Aorta (tissue), 5 donors: ENCODE measurements at places on chromosomes 7 and 10. TPM values are rescaled to one million over a fixed set of nuclear protein-coding genes. Genes with fewer than 3 reads are reported as not detected.

GRCh38 chr10:15313843-15314242 lies 57.2 kb downstream of the FAM171A1 start:
- DNase-seq: no peak

- no peak for DNase-seq
Observed at GRCh38 chr10:126085806-126086205, 189.4 kb downstream of the FANK1 start.

DNA sequence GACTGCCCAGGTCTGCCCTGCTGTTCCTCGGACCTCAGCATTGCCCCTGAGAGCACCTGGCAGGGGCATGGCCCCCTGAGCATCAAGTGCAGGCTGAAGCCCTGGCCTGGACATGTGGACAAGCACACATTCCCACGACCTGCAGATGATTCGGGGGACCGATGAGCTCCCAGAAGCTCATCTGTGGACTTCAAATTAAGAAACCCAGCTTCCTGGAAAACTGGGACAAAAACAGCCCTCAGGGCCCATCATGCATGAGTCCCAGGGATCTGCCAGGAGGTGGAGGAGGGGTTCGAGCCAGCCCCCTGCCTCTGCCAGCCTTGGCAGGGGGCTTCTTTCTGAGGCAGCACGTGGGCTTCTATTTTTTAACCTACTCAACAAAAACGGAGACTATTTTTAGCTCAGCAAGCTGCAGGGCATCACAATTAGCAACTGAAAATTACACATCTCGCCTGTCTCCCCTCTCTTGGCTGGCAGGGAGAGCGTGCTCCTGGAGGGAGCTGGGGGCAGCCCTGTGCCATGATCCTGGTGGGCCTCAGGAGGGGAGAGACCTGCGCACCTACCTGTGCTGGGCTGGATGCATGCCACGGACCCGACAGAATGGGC lies 51.8 kb downstream of the RASGEF1A start:
- DNase-seq: peak; percentile 27

DNA sequence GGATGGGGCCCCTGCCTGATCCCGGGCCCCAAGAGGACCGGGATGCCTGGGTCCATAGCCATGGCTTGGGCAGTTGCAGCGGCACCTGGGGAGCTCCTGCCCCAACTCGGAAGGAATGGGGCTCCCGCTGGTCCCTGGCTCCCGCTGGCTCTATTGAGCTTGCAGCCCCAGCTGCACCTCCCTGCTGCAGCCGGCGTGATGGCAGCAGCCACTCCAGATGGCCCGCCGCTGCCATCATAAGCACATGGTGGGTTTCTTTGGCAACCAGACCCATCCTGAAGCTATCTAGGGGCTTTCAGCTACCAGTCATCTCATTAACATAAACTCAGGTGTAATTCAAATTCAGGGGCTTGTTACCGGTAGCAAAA lies 11.1 kb upstream of the DNMBP start:
- DNase-seq: no peak

GRCh38 chr7:100380196-100380595 lies 6.9 kb downstream of the PILRA start:
- DNase-seq: no peak

- DNase-seq: no peak
Observed at GRCh38 chr7:132499065-132499464, 77.2 kb downstream of the PLXNA4 start.

DNA sequence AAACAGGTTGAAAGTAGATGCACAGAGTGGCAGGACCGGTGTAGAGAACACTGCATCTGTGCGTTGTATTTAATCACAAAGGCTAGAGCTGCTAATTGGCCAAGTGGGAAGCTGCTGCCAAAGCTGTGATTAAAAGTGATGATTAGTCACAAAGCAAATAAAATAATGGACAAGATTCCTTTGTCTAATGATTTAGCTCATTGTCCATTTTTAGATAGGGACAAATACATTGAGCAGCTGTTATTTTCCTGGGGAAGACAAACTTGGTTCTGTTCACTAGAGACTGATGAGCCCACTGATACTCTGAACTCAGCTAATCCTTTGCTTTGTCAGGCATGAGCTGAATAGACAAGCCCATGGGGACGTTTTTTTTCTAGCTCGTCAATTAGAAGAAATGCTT lies 19.7 kb downstream of the UBE3C start:
- no peak for DNase-seq

Gene ICA1
- total RNA-seq: 15.9 TPM

Gene SEC24C
- total RNA-seq: 61.4 TPM
